ENCODE measurements at places on chromosomes 7 and 10.

- no peak for DNase-seq
Measured at GRCh38 chr7:26792006-26792405, 72.4 kb downstream of the SKAP2 start.

DNA sequence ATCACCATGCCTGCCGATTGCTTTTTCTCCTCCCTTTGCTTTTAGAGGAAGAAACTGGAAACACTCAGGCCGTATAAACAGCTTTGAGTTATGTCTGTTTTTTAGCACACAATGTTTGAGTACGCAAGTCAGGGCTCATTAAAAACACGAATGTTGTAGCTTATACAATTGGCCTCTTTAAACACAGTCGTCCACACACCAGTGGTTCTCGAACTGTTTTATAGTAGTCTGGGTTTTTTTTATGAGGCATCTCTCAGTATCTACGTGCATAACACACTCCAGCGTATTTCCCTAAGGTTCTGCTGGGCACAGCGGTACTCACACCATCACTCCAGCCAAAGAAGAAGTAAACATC, 13.4 kb upstream of the CARD11 start:
- DNase-seq, result no peak

GRCh38 chr10:130403153-130404075, 267.2 kb downstream of the GLRX3 start:
- peak; percentile 29 for DNase-seq

DNA sequence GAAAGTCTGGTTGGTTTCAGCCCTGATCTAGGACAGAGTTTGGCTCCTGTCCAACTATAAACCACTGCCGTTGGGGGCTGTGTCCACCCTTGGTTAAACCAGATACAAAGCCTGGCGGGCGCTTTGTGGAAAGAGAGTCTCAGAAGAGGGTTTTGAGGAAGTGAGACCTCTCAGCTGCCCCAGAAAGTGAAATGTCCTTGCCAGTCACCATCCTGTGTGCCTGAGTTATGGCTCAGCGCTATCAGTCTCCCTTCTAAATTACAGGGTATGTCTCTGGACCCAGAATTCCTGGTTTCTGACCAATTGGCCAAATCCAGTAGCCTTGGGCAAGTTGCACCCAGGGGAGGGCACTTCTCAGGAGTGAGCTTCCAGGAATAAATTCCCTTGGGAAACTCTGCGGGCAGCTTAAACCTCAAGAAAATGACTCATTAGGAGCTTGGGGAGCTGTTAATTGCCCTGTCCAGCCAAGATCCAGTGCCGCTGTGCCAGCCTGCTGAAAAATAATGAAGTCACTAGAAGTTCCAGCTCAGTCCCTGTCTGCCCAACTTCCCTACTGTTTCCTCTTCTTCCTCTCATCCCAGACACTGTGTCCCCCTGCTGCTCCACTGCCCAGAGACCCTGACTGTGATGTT, 66.7 kb upstream of the PDZD8 start:
- DNase-seq, result no peak

GRCh38 chr7:64875658-64876406, 27.2 kb upstream of the ZNF273 start:
- no peak for DNase-seq

DNA sequence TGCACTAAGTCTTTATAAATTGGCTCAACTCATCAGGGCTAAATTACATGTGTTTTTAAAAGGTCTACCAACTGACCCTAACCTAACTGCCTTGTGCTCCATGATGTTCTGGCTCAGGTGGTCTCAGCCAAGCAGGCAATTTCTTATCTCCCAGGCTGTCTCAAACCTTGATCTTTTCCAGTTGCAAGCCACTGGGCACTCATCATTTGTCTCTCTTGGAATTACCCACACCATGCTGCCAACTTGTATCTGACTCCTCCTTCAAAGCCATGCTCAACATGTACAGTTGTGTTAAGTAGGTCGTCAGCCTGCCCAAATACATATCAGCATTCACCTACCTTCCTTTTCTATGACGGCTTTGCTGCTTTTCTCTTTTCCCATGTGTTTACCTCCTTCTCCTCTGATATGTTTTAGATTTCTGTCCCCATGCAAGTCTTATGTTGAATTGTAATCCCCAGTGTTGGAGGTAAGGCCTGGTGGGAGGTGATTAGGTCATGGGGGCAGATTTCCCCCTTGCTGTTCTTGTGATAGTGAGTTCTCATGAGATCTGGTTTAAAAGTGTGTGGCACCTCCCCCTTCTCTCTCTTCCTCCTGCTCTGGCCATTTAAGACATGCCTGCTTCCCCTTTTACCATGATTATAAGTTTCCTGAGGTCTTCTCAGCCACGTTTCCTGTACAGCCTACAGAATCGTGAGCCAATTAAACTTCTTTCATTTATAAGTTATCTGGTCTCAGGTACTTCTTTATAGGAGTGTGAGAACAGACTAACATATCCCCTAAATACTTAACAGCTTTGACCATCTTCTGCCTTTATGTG, 130.0 kb downstream of the ELAPOR2 start:
- DNase-seq, result no peak

- DNase-seq, result peak; percentile 51
Measured at GRCh38 chr10:121614613-121615434, 16.6 kb upstream of the FGFR2 start.

DNA sequence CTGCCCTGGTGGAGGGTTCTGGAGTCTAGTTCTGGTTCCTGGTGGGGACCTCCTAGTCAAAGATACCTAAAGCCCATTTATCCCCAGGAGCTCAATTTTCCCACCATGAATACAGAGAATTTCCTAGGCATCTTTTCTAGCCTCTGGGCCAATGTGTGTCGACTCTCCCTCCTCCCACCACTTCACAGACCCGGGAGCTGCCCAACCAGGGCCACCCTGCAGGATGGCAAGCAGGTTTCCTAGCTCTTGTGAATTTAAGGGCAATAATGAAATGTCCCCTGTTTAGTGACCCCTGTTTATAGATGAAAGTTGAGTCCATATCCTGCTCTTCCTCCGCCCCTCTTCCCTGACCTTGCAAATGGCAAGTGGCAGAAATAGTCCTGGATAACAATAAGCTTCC, 9.4 kb downstream of the DLX5 start:
- peak; percentile 58 for DNase-seq

DNA sequence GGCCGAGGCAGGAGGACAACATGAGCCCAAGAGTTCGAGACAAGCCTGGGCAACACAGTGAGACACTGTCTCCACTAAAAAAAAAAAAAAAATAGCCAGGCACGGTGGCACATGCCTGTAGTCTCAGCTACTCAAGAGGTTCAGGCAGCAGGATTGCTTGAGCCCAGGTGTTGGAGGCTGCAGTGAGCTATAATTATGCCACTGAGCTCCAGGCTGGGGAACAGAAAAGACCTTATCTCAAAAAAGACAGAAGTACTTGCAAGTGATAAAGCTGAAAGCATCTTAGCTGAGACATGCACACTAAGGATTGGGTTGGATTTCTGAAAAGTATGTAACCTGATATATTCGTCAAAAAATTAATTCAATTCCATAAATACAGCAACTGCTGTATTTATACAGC, 68.4 kb downstream of the PPP1R3C start:
- no peak for DNase-seq

DNA sequence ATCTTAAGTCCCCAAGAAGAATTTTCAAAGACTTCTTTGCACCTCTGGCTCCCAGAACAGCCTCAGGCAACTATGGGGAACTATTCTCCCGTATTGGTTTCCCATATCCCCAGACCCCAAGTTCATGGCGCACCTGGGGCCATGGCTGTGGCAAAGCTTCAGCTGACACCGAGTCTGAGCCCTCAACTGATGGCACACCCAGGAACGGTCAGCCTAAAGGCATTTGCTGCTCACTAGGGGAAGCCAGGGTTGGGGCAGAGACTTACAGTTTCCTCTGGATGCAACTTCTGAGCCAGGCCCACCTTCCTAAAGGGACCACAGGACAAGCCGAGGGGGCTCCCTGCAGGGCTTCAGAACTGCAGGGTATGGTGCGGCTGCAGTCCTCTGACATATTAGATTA, 13.7 kb upstream of the CPA1 start:
- DNase-seq, result no peak

DNA sequence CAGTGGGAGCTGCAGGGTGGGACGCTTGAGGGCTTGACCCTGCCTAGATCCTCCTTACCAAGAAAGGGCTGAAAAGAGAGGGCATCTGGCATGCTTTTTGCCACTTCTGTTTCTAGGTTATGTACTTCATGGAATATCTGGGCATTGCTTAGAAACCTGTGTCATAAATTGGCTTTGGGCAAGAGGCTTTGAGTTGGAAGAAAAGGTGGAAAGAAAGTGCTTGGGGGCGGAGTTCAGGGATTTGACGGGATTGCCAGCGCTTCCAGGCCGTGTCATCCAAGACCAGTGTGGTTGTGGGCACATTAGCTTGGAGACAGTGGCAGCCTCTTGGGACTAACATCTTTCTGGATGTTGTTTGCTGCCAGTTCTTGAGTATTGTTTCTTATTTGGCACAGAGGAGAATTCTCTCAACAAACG, 825 bp downstream of the ZNF862 start:
- DNase-seq, result peak; percentile 57

- DNase-seq, result no peak
Measured at GRCh38 chr7:12490107-12490688, 80.3 kb upstream of the SCIN start.

- no peak for DNase-seq
Measured at GRCh38 chr7:130944997-130945396, 211.0 kb upstream of the KLF14 start.
